Stimulated activated CD8-positive, alpha-beta memory T cell treated with anti-CD3 and anti-CD28 coated beads, Interleukin-15, amount 100 ng/mL, for 1 hour (primary cell): ENCODE measurements at places on chromosomes 11 and 22.

DNA sequence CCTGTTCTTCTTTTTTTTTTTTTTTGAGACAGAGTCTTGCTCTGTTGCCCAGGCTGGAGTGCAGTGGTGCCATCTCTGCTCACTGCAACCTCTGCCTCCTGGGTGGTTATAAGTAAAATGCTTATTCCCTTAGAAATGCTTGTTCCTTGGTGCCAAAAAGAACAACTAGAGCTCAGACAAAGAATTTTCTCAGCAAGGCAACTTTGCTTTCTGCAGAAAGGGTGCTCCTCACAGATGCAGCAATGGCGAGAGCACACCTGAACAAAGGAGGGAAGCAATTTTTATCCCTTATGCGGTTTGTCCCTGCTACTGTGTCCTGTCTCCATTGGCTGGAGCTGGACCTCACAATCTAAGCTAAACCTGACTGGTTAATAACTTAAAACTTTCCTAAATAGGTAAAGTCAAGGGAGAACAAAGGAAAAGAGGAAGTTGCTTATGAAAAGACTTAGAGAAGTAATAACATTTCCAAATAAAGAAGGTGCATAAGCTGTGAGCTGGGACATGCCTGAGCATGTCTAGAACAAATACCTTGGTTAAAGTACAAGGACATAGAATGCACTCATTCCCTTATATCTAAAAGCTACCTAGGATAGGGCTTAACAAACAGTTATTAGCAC lies 90.0 kb upstream of the PRR5 start:
- no peak for DNase-seq

GRCh38 chr22:33379836-33380235 lies 321.7 kb upstream of the SYN3 start:
- DNase-seq, result no peak

DNA sequence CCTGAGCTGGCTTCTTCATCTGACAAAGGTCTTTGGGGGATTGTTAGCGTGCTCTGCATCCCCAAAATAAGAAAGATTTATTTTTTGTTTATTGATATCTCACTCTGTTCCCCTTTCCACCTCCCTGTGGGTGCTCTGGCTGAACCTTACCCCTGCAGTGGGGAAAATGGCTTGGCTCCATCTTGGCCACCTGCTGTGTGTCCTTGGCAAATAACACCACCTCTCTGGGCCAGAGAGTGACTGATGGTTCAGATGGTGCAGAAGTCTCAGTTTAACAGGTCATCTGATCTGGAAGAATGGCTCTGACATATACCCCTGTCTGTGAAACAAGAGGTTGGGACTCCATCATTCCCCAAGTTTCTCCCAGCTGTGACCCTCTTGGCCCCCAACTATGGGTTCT lies 157.6 kb downstream of the MYO18B start:
- no peak for DNase-seq

GRCh38 chr11:60375316-60375715 lies 3.0 kb upstream of the MS4A7 start:
- no peak for DNase-seq

DNA sequence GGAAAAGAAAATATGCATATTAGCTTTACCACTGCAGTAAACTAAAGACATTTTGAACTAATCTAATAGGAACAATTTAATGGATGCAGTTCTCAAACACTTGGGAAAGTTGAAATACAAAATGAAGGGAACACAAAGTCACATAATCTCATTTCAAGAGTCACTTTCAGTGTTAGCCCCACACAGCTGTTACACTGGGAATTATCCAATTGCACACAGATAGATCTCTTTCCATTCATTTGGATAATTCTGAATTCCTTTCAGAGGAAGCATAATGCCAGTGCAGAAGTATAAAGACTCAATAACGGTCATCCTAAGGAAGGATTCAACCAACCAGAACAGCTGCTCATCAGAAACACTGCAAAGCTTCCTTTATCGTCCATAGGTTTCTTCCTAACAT lies 173.3 kb downstream of the GRIA4 start:
- no peak for DNase-seq

DNA sequence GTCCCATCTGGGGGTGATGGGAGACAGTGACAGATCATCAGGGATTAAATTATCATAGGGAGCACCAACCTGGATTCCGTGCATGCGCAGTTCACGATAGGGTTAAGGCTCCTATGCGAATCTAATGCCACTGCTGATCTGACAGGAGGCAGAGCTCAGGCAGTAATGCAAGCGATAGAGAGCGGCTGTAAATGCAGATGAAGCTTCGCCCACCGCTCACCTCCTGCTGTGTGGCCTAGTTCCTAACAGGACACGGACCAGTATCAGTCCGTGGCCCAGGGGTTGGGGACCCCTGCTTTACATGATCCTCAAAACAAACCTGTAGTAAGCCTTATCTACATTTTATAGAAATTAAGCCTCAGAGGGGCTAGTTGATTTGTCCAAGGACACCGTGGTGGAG lies 94.3 kb downstream of the TTC28 start:
- DNase-seq, result no peak

- no peak for DNase-seq
These were observed at the start of gene P2RY6 for GRCh38 chr11:73271936-73272679. TSS of gene P2RY6 (plus strand) at chr11:73272338. CDS start at chr11:73296519, 24,181 bp downstream.

GRCh38 chr11:133134314-133135173 lies 397.8 kb downstream of the OPCML start:
- peak; percentile 13 for DNase-seq

DNA sequence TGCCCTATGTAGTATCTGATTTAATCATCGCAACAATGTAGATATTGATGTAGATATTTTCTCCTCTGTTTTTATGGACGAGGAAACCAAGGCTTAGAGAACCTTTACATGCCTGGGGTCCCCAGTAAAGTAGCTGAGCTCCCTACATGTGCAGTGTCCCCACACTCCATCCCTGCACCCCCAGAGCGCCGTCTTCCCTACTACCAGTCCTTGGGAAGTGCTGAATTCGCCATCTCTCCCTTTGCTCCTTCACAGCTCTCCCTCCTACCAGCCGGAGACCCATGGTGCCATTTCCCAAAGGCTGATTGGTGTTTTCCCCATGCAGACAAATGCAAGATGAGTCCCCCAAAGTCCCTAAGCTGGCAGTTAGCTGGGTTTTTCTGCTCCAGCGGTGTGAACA lies 86.0 kb downstream of the CEP164 start:
- no peak for DNase-seq

DNA sequence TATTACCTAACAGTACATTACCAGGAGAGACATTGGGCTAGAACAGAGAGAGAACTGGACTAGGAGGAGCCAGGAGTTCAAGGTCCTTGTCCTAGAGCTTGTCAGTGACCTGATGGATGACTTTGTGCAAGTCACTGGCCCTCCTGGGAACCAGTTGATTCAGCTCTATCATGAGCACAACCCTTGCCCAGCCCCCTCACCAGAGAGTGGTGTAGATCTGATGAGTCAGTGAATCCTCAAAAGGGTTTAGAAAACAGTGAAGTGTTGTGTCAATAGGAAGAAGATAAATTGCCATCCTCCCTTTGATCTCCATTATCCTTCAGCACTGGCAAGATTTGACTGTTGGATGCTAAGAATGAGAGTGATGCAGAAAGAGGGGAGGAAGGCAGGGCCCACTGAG lies 24.3 kb downstream of the NEU3 start:
- no peak for DNase-seq

GRCh38 chr11:11895672-11896071 lies 53.9 kb downstream of the USP47 start:
- no peak for DNase-seq

DNA sequence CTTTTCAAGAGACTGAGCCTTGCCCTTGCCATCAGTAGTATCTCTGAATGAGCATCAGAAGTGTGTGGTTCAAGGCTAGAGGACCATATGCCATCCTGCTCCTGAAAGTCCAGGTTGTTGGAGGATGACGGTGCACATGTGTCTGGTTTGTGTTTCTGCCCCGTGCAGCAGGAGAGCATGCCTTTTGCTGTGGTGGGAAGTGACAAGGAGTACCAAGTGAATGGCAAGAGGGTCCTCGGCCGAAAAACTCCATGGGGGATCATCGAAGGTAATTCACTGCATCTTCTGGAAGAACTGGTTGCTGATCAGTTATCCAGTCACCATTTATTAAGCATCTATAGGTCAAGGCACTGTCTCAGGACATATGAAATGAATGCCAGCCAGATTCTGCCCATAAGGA lies 6.1 kb upstream of the WBP2NL start:
- no peak for DNase-seq

- DNase-seq, result no peak
These were observed 86.6 kb downstream of the SHANK2 start for GRCh38 chr11:71165771-71166170.

DNA sequence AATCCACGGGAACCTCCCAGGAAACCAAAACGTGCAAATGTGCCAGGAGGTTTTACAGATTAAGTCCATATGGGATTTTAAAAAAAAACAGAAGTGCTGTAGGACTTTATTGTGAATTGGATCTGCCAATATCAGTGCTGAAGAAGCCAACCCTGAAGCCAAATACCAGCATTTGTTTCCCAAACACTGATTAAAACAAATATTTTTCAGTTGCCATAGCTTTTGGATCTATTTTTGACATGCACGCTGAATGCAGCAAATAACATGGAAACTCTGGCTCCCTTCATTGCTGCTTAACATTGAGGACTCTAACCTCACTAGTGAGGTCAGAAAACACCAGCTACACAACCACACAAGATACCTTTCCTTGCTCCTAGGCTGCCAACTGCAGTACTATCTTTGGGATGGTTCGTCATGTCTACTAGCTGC lies 28.4 kb upstream of the SIK2 start:
- DNase-seq, result no peak

DNA sequence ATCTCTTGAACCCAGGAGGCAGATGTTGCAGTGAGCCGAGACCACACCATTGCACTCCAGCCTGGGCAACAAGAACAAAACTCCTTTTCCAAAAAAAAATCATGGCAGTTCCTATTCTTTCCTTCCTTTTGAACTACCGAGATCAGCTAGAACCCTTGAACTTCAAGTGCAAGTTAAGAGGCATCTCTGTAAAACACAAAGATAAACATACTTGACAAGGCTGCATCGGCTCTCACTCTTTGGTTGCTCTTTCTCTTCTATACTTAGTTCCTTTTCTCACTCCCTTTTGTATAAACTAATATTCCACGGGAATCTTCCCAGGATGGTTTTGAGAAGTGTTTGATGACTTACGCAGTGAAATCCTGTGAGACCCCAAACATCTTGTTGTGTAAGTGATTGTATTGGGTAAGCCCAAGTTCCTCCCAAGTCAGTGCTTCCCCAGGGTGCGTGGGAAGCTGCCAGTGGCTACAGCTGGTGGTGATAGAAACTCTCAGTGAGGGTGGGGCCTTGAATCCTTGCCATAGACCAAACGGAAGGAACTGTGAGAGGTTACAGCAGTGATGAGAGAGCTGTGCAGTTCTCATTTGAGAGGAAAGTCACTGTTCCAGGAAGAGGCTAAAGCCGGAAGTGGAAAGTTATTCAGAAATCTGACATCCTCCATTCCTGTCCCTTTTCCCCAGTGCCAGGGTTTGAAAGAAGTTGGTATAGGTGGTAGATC lies 24.1 kb upstream of the CDC42EP2 start:
- no peak for DNase-seq

- DNase-seq, result no peak
These were observed 4.9 kb downstream of the LARGE2 start for GRCh38 chr11:45927332-45927683.

DNA sequence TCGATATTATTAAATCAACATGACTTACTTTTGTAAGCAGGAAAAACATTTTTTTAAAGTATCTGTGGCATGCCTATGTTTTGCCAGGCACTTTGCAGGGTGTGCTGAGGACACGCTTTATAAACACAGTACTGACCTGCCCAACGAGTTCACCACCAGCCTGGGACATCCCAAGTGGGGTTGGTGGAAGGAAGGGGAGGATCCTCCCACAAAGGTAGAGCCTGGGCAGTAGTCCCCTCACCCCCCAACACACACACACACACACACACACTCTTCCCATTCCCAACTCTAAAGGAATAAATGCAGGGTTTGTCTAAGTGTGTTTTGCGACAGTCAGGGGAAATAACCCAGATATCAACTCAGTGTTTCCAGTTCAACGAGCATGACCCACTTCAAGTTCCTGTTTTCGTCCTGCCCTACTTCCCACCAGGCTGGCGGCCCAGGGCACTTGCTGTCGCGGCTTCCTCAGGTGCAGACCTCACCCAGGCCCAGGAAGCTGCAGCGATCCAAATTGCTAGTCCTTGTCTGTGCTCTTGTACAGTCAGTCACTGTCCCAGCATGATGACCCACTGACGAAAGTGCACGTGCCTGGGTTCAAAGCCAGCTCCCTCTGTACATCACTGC lies 3.1 kb downstream of the CERK start:
- DNase-seq, result no peak

GRCh38 chr22:37563153-37564081 lies 3.1 kb downstream of the CDC42EP1 start:
- DNase-seq, result no peak

DNA sequence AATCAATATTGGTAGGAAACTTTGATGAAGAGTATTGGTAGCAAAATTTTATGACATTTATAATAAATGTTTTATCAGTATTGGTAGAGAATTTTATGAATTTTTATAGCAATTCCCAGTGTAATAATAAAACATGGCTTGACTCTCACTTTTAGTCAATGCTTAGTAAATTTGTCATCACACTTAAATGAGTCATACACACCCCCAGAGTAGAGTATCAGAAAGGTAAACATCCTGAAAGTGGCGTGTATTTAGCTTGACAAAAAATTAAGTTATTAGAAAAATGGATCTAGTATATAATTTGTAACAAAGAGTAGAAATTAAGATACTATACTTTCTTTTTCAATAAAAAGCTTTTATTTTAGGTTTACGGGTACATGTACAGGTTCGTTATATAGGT lies 2.6 kb downstream of the MS4A3 start:
- DNase-seq, result no peak

- no peak for DNase-seq
These were observed 161.2 kb upstream of the GRIA4 start for GRCh38 chr11:105448703-105449079.

- no peak for DNase-seq
These were observed 9.8 kb upstream of the CECR2 start for GRCh38 chr22:17359501-17359900.

- DNase-seq, result no peak
These were observed 151.5 kb downstream of the ATG16L2 start for GRCh38 chr11:72965672-72966071.

DNA sequence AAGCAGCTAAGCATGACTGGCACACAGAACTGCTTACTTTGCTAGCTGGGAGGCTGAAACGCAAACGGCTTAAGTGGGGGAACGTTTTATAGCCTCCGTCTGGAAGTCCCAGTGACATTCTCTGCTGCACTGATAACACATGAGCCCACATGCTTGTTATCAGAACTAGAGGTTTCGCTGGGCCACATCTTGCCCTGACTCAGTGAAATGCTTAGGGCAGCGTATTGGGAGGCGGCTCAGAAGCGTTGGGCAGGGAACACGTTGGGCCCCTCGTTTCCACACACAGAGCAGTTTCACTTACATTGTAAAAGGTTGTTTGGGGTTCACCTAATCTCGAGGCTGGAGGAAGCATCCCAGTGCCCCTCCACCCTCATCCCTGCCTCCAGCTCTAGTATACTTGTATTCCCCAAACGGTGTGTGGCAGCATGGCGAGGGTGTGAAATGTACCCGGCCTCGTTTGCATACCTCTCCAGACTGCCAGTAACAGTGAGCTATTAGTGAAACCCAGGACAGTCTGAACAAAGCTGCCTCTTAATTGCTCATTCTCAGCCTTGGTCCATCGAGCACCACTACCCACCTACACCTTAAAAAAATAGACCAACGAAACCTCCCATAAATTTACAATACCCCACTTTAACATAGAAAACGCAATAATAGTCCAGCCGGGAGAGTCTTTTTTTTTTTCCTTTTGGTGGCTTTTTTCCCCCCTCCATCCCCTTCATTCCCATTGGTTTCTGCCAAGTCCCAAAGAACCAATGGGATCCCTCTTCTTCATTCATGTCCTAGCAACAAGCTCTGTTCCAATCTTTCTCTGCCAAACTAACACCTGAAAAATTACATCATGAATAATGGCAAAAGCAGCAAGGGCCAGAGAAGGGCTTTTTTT lies 218.8 kb upstream of the SORL1-AS1 start:
- no peak for DNase-seq
